ENCODE measurements at places on chromosomes 7 and 10.

- DNase-seq = no peak
These were observed 85.3 kb downstream of the CUL1 start for GRCh38 chr7:148783801-148784527.

DNA sequence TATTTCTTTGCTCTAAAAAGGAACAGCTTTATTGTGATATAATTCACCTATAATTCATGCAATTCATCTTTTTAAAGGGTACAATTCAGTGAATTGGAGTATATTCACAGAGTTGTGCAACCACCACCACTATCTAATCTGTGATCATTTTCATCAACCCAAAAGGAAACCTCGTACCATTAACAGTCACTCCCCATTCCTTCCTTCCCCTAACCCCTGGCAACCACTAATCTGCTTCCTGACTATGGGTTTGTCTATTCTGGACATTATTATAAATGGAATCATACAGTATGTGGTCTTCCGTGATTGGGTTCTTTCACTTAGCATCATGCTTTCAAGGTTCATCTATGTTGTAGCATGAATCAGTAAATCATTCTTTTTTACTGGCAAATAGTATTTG, 52.3 kb downstream of the MKI67 start:
- no peak for DNase-seq

GRCh38 chr7:23476286-23477156, 6.2 kb upstream of the IGF2BP3 start:
- DNase-seq = no peak

DNA sequence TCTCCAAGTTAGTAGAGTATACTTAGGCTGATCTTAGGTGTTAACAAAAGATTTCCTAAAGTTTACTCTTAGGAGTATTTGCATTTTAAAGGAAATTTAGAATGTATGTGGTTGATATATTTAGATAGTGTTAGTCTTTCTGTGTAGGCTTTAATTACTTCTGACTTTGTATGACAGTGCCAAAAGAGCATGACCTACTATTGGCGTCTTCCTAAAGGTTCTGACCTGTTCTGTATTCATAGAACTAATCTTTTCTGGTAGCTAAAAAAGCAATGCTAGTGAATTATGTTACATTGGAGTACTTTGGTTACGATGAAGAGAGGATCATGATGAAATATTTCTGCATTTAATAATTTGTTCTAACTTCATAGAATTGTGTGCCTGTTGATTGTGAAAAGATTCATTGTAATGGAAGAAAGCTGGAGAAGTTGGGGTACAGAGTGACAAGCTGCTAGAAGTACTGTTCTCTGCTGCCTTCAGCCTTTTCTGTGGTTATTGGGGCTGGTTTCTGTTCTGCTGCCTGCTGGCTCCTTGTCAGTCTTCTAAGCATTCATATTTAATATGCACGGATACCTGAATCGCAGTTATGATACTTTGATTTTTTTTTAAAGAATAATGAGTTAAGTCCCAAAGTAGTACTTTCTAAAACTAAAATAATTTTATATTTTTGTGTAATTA, 13.2 kb downstream of the WAC start:
- DNase-seq = no peak

- peak; percentile 88 for DNase-seq
These were observed 174.8 kb downstream of the RTKN2 start for GRCh38 chr10:62093863-62094291.

Data from M059J (cell line).